RWPE1 (cell line): ENCODE measurements at places on chromosomes 5 and 9.

GRCh38 chr5:123460296-123460729, 37.1 kb upstream of the CEP120 start:
- peak; percentile 41 for DNase-seq

DNA sequence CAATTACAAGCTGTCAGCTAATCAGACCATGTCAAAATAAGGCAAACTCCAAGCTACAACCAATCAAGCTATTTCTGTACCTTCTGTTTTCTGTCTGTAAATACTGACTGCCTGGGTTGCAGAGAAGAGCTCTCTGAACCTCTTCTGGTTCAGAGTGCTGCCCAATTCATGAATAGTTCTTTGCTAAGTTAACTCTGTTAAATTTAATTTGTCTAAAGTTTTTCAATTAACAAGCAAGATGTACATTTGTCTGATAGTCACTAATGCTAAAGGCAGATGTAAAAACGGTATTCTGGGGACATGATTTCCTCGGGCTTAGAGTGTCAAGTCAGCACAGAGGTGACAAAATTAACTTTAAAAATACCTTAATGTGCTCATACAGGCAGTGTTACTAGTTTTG, 408.3 kb upstream of the CLINT1 start:
- no peak for DNase-seq

DNA sequence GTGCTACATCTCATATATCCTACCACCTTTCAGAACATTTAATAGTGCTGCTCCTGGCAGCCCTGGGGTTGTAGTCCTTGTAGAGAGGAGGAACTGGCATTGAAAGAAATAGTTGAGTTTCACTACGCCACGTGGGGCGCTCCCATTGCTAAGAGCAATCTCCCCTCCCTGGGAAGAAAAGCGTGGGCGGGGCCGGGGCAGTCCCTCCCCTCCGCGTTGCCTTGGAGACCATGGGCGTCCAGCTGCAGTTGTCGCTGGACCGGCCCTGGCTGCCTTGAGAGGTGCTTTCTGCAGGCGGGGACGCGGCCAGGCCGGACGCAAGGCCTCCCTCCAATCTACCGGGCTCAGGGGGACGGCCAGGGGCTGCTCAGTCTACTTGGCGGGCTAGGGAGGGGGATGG, 368 bp upstream of the CCDC180 start:
- DNase-seq = peak; percentile 54

DNA sequence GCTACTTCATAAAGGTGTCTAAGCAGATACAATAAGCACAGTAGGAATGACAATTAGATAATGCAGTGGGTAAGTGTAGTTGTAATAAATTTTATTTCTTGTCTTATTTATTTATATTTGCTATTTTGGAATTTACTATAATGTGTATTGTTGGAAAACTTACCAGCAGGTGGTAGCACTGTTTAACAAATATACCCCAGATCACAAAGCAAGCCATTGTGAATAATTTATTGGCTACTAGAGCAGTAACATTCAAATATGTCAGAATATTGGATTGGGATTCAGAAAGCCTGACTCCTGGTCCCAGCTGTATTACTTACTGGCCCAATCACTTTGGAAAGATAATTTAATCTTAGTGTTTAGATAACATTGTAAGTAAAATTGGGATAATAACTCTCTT, 78.0 kb downstream of the ISOC1 start:
- DNase-seq = no peak

DNA sequence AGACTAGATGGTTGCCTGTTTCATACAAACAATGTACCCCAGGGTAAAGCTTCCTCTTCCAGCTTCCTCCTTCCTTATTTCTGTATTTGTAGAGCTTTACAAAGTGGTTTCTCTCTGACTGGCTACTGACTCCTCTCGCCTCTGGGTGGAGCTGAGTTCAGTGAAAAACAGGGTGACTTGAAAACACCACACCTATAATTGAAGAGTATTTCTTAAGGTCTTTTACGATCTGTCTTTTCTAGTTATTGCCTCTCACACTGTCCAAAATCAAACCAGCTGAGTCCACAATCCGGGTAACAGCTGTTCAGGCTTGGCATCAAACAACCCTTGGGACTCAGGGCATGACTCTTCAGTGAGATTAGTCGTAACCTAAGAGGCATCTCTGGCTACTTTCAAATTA, 200.4 kb downstream of the ARRDC3 start:
- DNase-seq = no peak

DNA sequence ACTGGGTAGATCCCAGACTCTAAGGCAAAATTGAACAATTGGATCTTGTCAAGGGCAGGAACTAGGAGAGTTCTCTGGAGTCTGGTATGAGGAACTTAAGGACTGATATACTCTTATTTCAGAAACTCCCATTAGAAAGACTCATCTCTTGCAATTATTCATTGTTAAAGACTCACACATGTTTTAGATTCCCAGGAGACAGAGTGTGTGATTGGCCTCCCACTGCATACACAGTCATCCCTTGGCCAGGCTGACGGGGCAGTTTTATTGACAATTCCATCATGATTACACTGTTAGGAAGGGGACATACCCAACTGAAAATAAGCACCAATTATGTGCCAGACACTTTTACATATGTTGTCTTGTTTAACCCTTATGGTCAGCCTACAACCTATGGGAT, 347.2 kb downstream of the DMAC1 start:
- DNase-seq = no peak

DNA sequence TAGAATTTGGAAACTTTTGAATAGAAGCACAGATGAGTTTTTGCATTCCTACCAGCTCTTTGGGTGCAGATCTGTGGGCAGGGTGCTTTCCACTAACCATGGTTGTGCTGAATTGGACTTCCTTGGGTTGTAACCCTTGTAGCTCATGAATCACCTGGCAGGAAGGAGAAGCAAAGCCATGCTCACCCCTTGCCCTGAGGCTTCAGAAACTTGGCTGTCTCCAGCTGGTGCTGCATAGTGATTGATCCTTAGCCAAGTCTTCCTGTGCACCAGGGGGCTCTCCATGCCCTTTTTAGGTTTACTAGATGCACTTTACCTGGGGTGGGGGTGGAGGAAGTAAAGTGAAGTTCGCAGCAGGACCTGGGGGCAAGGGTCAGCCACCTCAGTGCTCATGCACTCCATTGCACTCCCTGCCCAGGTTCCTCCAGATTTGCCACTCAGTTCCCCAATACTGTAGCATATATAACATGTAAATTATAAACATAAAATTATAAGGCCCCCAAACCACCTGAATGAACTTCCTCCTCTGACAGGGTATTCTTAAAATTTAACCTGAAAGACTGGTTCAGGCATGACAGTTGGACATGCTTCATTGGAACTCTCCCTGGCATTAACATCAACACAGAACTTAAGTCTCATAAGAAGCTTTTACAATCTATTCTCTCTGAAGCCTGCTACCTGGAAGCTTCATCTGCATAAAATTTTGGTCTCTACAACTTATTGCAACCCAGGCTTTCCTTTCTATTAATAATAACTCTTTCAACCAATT, 25.8 kb upstream of the IFNA14 start:
- no peak for DNase-seq

GRCh38 chr5:173320259-173320658, 8.0 kb downstream of the STC2 start:
- no peak for DNase-seq

- DNase-seq = no peak
Observed at GRCh38 chr9:38031594-38031993, 37.4 kb downstream of the SHB start.

DNA sequence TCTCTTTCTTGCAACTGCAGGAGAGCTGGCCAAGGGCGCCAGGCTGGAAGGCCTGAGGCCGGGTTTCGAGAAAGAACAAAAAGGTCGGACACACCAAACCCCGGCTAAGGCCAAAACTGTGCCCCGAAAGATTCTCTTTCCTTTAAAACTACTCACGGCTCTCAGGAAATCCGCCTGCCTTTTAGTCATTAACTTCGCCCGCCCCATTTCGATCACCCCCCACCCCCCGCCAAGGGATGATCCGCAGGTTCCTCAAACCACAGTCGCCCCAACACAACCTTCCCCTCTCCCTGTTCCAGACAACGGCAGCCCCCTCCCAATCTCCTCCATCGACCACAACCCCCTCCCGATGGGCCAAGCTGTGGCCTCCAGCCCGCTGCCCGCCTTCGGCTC, 536 bp downstream of the FEM1C start:
- peak; percentile 61 for DNase-seq

- DNase-seq = no peak
Observed at GRCh38 chr9:137023583-137023991, 4.5 kb downstream of the ABCA2 start.

GRCh38 chr9:134420281-134420845, 94.1 kb downstream of the RXRA start:
- DNase-seq = no peak

GRCh38 chr5:103428411-103428871, 134.1 kb downstream of the NUDT12 start:
- DNase-seq = no peak

GRCh38 chr9:690517-691111, 150.9 kb upstream of the DMRT1 start:
- DNase-seq = no peak

- peak; percentile 77 for DNase-seq
Observed at GRCh38 chr5:154179846-154180710, 10.5 kb upstream of the GALNT10 start.

DNA sequence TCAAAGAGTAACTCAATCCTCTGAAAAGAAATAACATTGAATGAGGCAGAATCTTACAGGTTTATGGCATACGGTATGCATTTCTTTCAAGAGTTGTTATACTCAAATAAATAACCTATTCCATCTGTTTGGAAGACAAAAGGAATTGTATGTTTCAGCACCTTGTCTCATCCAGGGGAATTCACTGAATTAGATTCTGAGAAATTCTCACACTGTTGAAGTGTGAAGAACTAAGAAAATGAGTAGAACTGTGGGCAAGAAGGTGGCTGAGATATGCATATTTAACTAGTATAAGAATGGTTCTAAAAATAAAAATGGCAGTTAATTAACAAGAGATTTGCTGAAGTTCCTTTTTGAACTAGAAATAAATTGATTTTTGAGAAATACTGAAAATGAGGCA, 279.3 kb upstream of the DAP start:
- no peak for DNase-seq

DNA sequence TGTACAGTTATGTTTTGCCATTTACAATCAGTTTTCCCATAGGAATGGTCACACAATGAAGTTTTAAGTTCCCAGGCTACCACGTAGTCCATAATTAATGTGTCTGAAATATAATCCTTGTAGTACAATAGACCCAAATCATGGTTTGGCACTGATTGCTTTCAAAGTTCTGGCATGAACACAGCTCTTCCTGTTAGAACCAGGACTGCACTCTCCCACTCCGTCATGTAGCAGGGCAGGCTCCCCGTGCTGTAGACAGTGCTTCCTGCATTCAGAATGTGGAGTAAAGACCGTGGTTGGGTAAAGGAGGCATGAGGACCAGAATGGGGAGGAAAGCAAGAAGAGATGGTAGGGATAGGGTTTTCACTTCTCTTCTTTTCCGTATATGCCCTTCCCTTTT, 4.0 kb downstream of the SEC61B start:
- no peak for DNase-seq

DNA sequence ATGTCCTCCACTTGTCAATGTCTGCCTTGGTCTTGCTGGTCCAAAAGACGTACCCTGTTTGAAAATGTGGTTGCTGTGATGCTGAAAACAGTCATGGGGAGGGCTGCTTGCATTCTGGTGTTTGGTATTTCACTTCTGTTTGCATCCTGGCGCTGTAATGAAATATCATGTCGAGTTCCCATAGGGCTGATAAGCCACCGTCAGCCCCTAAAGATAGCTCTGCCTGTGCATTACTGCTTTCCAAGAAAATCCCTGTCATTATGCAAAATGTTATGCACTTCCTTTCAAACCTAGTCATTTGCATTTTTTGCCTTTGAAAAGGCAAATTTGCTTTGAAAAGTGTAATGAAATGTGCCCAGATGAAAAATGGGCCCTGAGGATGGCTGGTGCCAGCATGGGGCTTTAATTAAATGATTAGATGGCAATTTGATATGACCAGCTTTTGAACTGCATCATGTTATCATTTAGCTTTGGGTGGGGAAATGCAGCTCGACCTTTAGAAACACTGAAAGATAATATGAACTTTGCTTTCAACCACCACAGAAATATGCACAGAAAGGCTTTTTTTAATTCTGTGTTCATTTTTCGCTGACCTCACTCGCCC, 374.4 kb upstream of the SGCD start:
- no peak for DNase-seq
